Natural killer cell (primary cell): ENCODE measurements at places on chromosomes 2 and 18. TPM values are rescaled to one million over a fixed set of nuclear protein-coding genes. Genes with fewer than 3 reads are reported as not detected.

- peak; percentile 68 for DNase-seq
These were observed 37.4 kb downstream of the NCK2 start for GRCh38 chr2:105782123-105782522.

GRCh38 chr2:128317181-128317898, 1.3 kb downstream of the HS6ST1 start:
- peak; percentile 37 for DNase-seq

Gene RPRD1A
- total RNA-seq = 24.4 TPM

- no peak for DNase-seq
These were observed 5.5 kb downstream of the SIX3 start for GRCh38 chr2:44947028-44947375.

Gene ITGA4
- total RNA-seq = 189 TPM

Gene COLEC11
- not detected for total RNA-seq

DNA sequence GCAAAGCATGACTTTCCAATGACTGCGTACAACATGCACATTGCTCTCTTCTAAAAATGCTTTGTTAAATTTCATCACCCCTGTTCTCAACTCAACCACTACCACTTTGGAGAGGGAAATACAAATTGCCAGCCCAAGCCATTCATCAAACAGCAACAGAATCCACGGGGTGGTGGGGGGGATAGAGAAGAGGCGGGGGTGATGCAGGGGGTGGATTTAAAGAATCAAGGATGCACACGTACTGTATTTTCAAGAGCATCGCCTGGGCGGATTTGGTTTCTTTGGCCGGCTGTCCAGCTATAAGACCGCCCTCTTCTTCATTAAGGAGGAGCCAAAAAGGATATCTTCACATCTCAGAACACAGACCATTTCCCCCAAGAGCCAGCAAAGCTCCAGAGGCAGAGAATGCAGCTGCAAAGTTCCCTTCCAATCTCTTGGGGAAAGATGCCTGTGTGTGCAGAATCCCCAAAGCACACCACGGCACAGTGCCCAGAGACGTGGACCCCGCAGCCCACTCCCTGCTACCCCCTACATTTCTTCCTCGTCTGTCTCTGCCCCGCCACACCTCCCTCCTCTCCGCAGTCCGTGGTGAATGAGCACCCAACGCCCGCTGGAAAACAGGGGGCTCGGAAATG, 977 bp downstream of the SLC8A1 start:
- DNase-seq = no peak

GRCh38 chr2:153291718-153292117, 186.8 kb downstream of the RPRM start:
- no peak for DNase-seq

DNA sequence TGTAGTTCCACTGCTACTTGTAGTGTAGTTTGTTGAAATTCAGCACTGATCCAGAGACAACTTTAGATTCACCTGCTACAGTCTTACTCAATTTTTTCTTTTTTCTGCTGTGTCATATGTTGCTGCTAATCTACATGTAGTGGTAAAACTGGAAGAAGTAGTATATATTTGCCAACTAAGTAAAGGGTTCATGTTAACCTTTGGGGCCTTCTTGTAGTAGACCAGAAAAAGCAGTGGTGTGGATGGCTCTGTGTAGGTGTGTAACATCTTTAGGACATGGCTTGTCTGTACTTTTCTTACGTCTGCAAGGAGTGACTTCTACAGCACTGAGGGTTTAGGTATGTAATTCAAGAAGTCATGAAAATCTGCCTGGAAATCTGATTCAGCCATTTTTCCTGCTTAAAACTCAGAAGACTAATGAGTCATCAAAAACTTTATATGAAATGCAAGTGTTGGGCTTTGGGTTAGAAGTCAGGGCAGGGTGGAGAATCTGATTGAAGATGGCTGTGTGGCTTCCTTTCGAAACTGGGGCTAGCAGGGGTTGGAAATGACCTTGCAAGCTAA, 8.4 kb downstream of the PTPRM start:
- no peak for DNase-seq

Gene CGREF1
- total RNA-seq = not detected

- no peak for DNase-seq
These were observed 286.4 kb upstream of the CNTNAP5 start for GRCh38 chr2:123738643-123739042.

- DNase-seq = peak; percentile 89
These were observed 83.4 kb upstream of the RTN4 start for GRCh38 chr2:55133467-55134315.

Gene ASB3
- total RNA-seq = 37.0 TPM

- no peak for DNase-seq
These were observed 4.0 kb downstream of the TMEM200C start for GRCh38 chr18:5891184-5891853.

Gene UGT1A10
- not detected for total RNA-seq

DNA sequence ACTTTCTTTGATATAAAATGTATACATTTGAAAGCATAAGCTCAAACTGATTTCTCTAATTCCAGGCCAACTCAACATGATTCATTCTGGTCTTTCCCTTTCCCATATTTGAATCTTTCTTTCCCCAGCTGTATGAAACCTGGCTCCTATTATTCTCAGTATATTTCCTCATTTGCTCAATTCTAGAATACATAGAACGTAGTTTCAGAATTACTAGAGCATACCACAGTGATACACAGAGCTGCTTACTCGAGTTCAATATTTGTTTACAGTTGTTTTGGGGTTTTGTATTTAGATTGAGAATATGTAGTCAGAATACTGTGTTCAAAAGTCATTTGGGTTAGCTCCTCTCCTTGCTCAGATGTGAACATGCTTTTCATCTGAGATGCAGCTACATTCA, 43.0 kb downstream of the TNFRSF11A start:
- no peak for DNase-seq

DNA sequence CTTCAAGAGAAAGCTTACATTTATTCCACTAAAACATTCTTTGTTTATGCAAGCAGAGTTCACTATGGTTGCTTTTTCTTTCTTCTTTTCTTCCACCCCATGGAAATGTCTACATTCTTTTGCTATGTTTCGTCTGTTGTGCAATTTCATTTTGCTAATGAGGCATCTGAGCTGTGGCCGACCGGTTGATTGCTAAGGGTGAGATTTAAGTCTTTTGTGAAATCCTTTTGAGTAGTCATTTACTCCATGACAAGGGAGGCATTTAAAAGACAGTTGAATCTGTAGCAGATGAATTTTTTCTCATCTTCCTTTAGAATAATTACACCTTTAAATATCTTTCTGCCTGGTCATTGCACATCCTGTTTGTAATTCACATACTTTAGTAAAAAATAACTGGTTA, 324.1 kb upstream of the THUMPD2 start:
- no peak for DNase-seq

GRCh38 chr2:64404002-64404731, 49.8 kb upstream of the LGALSL start:
- DNase-seq = no peak

DNA sequence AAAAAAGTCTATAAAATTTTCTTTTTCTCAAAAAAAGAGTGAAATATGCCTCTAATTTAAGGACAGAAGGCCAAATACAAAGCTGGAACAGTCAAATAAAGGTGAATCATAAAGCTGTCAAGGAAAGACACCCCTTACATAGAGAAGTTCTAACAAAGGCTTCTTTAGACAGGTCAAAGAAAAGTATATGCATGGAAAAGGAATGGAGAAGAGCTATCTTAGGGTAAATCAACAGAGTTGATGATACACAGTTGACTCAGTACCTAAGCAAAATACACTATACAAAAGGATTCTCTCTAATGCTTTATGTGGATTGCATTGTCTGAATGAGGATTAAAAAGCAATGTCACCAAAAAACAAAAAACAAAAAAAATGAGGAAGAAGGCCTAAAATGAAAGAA, 214.8 kb downstream of the TXNL1 start:
- DNase-seq = no peak

Gene SFTPB
- not detected for total RNA-seq

DNA sequence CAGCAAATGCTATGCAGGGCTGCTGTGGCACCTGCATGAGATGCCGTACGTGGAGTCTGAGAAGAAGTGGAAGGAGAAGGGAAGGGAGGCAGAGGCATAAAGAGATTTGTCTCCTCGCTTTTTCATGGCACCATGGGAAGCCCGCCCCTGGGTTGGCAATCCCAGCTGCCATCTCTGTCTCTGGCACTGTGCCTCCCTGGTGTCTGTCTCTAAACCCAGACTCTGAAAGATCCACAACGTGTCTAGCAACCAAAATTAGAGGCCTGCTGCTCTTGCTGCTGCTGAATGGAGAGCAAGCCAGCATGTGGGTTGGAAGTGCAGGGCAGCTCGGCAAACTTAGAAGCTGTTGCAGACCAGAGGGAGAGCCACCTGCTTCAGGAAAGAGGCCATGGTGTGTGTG, 53.1 kb downstream of the INO80C start:
- no peak for DNase-seq

DNA sequence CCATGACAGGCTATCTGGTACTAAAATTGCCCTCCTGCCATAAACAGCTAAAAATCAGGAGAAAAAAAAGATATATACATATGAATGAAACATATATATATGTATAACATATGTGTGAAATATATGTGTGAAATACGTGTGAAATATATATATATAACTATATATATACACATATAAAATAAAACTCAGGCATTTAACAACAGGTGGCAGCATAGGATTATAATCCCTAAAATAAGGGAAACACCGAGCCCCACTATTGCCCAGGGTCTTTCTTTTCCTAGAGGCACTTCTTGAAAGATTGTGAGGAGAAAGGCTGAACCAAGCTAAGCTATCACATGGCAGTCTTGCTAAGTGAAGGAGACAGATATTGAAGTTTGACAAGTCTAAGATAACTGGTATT, 65.9 kb upstream of the CYTIP start:
- DNase-seq = no peak

GRCh38 chr18:40917056-40917455, 1038.0 kb upstream of the PIK3C3 start:
- DNase-seq = no peak

- no peak for DNase-seq
These were observed at the start of gene KCNF1 for GRCh38 chr2:10911291-10912075. Gene KCNF1, plus strand, starts transcription at chr2:10911934. Its CDS starts 493 bp downstream, at chr2:10912427.

- no peak for DNase-seq
These were observed 123.3 kb upstream of the DCC start for GRCh38 chr18:52216666-52217065.

- DNase-seq = no peak
These were observed 76.6 kb upstream of the MAP4K3 start for GRCh38 chr2:39513641-39514094.

Gene PSMA8
- not detected for total RNA-seq

Gene ERCC3
- 61.7 TPM for total RNA-seq

Gene LRRC30
- not detected for total RNA-seq

DNA sequence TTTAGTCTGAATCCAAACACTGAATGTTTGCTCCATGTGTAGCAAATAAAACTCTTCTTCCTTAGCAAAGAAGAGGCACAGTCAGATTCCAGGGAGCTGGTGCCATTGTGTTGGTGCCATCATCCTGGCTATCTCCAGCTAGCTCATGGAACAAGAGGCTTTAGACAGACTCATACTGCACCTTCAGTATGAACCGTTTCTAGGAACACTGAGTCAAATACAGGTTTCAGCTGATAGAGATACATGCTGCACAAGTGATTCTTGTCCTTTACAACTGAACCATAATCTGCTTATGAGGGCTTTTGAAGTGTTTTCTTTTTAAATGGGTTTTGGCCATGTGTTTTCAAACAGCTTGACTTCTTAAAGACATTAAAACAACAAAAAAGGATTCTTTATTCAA, 57.9 kb downstream of the DYNC1I2 start:
- no peak for DNase-seq

Gene RESP18
- not detected for total RNA-seq

Gene PLEKHB2
- 77.4 TPM for total RNA-seq

- no peak for DNase-seq
These were observed 67.1 kb upstream of the DSEL start for GRCh38 chr18:67583621-67584020.

GRCh38 chr18:46590103-46590502, 66.9 kb downstream of the LOXHD1 start:
- DNase-seq = no peak

- DNase-seq = no peak
These were observed 85.3 kb downstream of the VWA3B start for GRCh38 chr2:98172150-98172765.

DNA sequence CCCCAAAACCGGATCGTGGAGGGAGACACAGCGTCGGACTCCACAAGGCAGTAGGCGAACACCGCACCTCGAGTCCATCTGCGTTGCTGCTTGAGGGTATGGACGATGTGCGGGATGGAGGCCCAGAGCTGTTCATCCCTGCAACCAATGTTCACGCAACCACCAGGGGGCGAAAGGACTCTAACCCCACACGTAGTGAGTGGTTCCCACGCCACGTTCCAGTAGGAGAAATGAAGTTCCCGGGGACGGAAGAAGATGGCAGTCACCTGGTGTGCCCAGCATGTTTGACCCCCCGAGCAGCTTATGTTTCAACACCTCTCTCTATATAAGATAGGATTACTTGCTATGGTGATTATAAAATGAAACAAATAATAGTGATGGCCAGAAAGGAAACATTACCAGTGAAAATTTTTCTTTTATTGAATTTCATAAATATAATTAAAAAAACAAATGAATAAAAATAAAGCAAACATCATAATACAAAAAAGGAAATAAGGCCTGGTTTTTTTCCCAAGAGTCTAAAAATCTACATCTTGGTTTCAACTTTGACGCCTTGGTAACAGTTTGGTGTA, 184.3 kb downstream of the SH3BP4 start:
- peak; percentile 30 for DNase-seq

Gene ACVR1C
- total RNA-seq = 0.19 TPM

DNA sequence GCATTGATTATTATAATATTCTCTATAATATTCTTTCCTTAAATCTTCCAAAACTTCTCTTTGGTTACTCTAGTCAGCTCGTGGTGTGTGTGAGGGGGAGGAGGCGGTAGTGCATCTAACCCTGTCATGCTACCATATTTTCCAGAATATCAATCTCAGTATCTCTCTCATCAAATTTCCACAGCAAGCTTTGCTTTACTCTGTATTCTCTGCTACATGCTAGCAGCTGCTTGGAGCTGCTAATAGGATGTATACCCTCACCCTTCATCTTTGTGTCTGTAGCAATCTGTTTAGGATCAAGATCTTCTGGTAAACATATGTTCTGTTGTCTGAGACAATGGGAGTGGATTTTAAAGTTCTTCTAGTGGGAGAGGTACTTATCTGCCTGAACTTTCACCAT, 303.8 kb upstream of the KLHL14 start:
- no peak for DNase-seq

Gene CD8B2
- 0.49 TPM for total RNA-seq
